ENCODE measurements at places on chromosomes 2 and 18. TPM values are rescaled to one million over a fixed set of nuclear protein-coding genes. Genes with fewer than 3 reads are reported as not detected.

- DNase-seq, result no peak
Measured at GRCh38 chr2:101993772-101994171, 2.0 kb downstream of the IL1R2 start.

GRCh38 chr2:151523850-151524249 lies 114.1 kb downstream of the RIF1 start:
- DNase-seq, result no peak

DNA sequence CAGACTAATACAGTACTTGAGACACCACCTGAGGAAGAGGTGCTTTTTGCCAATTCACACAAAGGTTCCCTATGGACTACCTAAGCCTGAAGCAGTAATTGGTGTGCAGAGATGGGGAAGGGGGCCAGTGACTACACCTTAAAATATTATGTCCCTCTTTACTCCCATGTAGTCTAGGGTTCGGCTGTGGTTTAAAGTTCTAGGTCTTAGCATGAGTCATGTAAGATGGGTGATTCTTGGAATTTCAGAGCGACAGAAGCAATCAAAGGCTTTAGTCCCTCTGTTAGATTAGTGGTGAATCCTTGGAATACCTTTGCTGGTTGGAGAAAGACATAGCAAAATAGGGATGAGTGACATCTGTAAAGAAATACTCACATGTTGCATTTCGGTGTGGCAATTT lies 14.3 kb upstream of the CCDC85A start:
- no peak for DNase-seq

DNA sequence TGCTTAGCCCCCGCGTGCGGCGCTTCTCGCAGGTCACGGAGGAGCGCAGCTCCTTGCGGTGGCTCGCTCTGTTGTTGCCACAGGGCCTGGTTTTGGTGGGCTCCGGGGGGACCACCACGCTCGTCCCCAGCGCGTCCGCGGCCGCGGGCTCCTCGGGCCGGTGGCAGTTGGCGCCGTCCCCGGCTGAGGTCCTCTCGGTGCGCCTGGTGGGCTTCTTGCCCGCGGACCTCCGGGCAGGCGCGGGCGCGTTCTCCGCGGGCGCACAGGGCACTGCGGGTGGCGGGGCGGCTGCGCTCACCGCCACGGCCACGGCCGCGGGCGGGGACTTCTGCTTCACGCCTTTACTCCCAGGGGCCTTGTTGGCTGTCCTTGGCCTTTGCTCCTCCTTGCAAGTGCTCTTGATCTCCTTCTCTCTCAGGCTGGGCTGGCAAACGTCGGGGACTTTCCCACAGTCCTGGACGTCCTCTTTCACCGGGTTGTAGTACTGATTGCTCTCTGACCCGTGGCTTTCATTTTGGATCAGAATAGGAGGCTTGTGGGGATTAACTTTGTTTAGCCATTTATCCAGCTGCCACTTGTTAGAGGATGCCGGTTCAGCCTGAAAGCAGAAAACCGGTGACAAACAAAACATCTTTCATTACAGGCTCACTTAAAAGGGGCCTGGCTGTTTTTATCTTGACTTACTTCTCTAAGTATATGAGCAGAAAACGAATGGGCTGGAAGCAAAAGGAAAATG lies 104.0 kb upstream of the REV1 start:
- DNase-seq, result no peak

DNA sequence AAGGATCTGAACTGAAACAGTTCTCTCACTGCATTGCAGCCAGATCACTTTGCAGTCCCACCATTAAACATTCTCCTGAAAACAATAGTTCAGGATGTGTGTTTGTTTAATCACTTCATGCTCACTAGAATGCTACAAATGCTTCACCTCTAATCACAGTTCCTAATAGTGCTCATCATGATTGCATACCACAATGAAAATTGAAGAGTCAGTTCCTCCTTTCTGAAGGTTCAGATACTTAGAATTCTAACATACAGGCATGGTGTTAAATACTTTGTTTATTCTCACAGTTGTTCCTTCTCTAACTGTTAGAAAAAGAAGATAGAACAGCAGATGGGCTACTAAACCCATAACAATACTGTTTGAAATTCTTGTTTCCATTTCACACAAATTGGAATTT lies 622.3 kb upstream of the ACVR2A start:
- DNase-seq, result no peak

Gene ABCG8
- polyA plus RNA-seq, result 0.15 TPM

- no peak for DNase-seq
Measured at GRCh38 chr2:33810046-33810835, 211.1 kb upstream of the FAM98A start.

GRCh38 chr2:143841935-143842334 lies 678.0 kb downstream of the ZEB2 start:
- no peak for DNase-seq

Gene MYO5B
- polyA plus RNA-seq, result 0.44 TPM

Gene NT5DC4
- polyA plus RNA-seq, result not detected

Gene COL4A4
- polyA plus RNA-seq, result 0.84 TPM

DNA sequence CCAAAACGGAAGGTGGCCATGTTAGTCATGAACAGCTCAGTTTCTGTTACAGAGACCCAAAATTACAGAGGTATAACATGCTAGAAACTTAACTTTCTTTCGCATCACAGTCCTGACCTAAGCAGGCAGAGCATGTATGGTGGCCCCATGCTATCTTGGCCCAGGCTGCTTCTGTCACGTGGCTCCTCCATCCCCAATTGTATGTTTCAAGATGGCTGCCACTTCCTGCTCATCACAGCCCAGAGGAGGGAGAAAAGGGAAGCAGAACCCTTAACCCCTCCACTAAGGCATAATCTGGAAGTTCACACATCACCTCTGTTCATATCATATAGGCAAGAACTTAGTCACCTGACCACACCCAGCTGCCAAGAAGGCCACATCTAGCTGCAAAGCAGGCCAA lies 28.7 kb downstream of the CDK15 start:
- DNase-seq, result no peak

Gene SCYGR4
- polyA plus RNA-seq, result not detected

DNA sequence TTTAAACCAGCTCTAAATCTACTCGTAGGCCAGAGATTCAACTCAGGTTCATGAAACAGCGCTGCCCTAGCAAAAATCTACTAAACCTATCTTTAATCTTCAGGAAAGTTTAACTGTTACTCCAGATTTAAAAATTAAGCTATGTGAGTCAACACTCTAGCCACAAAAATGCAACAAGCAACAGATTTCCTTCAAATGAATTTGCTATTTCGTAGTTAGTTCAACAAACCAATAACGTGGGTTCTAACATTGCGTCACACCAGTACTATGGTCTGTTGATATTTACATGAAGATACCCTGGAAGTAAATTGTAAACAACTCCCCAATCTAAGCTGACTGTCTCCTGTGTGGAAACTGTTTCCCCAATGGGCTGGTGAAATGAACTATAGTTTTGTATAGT lies 71.2 kb downstream of the FIGN start:
- DNase-seq, result no peak

Gene ALK
- polyA plus RNA-seq, result not detected

DNA sequence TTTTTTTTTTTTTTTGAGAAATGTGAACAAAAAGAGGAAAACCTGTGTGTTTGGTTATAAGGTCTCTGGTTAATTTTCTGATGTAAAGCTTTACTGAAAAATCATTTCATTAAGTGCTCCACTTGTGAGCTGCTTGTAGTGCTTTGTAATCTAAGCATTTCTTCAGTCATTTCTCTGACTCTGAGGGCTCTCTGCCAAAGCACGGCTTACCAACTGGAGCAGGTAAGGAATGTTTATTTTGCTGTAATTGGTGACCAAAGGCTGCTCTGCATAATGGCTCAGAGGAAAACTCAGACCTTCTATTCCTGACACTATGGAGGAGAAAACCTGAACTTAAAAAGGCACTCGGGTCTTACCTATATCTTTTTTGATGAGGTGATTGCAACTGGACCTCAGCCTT lies 848.8 kb downstream of the MBD2 start:
- no peak for DNase-seq

Gene MOGAT1
- polyA plus RNA-seq, result 0.51 TPM

Gene ROCK1
- 12.5 TPM for polyA plus RNA-seq

DNA sequence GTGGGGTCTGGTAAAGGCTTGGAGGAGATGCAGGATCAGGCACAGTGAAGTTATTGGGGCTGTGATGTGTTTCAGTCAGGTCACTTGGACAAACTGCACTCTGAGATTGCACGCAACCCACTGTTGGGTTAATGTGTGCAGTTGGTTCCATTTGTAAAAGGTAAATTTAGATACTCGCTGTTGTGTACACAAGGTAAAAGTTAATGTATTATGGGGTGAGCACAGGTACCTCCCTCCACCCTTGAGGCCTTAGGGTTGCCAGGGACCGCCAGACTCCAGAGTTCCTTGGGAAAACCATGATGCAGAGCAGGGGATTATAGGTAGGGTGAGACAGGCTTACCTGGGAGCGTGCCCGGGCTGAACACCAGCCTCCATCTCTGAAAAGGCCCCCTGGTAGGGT lies 20.1 kb downstream of the IMPA2 start:
- DNase-seq, result no peak

DNA sequence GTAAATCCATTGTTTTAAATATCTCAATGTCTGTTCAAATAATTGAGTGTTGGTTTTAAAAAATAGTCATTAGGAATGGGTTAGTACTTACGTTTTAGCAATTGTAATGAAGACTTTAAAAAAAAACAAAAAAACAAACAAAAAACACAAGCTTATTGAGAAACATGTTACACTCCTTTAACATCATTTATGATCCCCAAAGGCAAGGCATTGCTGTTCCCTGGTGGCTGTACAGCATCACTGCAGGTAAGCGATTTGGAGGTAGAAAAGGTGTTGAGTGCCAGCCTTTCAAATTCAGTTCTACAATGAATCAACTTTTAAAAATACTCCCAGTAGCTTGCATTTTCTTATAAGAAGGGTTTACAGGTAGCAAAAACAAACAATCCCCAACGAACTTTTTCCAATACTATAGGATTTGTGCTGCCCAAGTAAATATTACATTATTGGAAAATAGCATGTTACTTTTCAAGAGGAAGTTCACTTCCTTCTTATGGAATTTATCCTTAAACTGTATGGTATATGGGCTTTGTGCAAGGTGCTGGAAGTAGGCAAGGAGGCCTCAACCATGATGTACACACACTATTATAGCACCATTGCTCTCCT lies 27.5 kb downstream of the CNRIP1 start:
- DNase-seq, result no peak

- DNase-seq, result no peak
Measured at GRCh38 chr2:164868563-164869419, 27.2 kb upstream of the COBLL1 start.

GRCh38 chr18:66159451-66159850 lies 408.6 kb downstream of the CDH7 start:
- no peak for DNase-seq
